ENCODE measurements at places on chromosomes 7 and 10.

GRCh38 chr10:71476228-71477011 lies 79.7 kb downstream of the CDH23 start:
- no peak for DNase-seq

- DNase-seq, result no peak
Measured at GRCh38 chr7:134701272-134701671, 54.6 kb downstream of the BPGM start.

- no peak for DNase-seq
Measured at GRCh38 chr7:141265668-141266067, 191.8 kb downstream of the TMEM178B start.

GRCh38 chr10:98090822-98091221 lies 43.6 kb upstream of the R3HCC1L start:
- no peak for DNase-seq

- no peak for DNase-seq
Measured at GRCh38 chr10:1089017-1089689, 33.0 kb downstream of the WDR37 start.

DNA sequence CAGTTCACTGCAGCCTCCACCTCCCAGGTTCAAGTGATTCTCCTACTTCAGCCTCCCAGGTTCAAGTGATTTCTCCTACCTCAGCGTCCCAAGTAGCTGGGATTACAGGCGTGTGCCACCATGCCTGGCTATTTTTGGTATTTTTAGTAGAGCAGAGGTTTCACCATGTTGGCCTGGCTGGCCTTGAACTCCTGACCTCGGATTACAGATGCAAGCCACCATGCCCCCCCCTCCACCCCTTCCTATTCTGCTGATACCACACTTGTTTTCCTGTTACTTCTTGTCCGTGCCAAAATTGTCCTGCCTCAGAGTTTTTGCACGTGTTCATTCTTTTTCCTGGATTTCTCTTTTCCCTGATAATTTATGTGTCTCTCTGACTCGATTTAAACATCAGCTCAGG lies 62.5 kb downstream of the R3HCC1L start:
- DNase-seq, result no peak

GRCh38 chr10:112027731-112028280 lies 155.8 kb downstream of the GPAM start:
- no peak for DNase-seq

GRCh38 chr7:137563981-137564380 lies 220.4 kb upstream of the PTN start:
- DNase-seq, result no peak

DNA sequence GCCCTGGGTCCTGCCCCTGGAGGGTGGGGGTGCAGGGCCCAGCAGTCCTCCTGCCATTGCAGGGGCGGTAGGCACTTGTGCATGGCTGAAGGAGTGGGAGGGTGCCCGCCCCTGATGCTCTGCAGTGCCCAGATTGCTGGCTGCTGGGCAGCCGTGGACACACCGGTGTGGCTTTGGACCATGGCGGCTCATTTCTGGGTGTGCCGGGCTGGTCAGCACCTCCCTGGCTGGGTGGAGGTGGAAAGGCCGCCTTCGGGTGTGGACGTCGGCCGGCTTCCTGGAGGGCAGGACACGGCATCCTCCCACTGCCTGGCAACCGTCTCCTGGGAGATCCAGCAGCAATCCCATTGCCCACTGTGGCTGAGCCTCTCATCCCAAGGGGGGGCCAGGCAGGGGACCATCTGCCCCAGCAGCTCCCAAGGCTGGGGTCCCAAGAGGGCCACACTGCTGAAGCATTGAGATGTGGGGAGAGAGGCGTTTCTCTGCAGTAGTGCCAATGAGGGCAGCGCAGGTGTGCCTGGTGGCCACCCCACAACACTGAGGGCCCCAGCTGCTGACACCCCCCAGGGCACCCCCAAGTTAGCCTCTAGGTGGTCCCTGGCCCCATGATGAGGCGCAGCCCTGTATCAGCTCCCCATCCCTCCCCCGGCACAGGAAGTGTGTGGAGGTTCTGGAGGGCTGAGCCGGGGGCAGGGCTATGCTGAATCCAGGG lies 12.9 kb downstream of the TTYH3 start:
- no peak for DNase-seq

DNA sequence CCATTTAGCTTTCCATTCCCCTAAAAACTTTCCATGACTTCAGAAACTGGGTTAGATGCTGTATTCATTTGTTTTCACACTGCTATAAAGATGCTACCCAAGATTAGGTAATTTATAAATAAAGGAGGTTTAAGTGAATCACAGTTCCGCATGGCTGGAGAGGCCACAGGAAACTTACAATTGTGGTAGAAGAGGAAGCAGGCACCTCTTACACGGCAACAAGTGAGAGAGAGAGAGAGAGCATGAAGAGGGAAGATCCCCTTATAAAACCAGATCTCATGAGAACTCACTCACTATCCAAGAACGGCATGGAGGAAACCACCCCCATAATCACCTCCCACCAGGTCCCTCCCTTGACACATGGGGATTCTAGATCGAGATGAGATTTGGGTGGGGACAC lies 336.8 kb downstream of the TFEC start:
- no peak for DNase-seq

GRCh38 chr7:39260279-39260844 lies 282.7 kb downstream of the POU6F2 start:
- DNase-seq, result no peak

- no peak for DNase-seq
Measured at GRCh38 chr7:22582863-22583622, 83.1 kb upstream of the STEAP1B start.

DNA sequence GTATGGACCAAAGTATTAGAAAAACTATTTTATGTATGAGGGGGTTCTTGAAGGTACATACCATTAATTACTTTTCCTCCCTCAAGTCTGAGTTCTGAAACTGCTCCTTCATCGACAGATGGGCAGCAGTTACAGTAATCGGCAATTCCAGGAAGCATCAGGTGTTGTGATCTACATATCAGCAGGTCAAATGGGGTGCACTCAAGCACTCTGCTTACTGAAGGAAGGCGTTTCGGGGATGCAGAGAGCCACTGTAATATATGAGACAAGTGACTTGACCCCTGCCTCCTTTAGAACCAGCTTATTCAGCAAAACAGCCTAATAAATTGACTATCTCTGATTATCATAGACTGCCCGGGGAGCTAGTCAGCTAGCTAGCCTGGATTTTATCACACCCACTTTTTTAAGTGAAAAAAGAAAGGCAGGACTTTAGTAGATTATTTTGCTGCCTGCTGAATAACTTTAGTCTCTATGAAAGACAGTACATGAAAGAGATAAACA lies 4.2 kb downstream of the SMNDC1 start:
- DNase-seq, result no peak

DNA sequence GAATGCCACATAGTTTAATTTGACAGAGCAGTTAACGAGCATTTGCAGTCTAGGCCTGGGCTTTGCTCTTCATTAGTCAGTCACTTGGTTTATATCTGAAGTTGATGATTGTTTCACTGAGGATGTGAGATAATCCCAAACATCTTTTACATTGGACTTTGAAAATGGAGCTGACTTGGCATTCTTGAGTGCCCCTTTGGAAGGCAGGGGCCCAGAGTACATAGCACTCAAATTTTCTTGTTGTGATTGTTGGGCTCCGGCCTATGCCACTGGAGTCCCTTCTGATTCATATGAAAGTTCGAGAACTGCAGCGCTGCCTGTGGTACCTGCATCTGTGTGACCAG lies 21.9 kb downstream of the DNAJB6 start:
- DNase-seq, result no peak

DNA sequence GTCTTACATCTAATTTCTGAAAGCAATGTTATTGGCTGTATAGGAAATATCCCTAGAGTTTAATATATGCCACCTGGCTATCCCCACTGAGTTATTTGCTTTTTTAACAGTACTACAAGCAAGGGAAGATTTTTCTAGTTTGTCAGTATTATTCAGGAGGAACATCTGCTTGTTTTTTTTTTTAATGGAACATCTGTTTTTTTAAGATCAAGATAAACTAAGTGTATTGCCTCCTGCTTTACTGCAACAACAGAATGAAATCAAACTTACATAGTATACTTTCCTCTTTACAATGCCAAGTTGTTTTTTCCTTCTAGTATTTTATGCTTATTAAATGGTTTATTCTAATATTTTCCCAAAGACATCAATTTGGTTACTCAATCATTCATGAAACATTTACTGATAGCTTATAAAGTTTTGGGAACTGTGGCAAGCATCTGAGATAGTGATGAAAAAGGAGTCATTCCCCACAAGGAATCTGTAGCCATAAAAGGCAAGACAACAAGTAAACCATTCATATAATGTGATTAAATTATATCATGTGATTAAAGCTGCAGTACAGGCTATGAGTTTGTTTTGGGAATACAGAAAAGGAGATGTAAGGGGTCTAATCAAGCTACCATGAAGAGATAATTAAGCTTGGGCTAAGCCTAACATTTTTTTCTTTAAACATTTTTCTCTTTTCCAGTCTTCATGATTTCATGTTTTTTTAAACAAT lies 17.4 kb downstream of the MTPN start:
- DNase-seq, result no peak

DNA sequence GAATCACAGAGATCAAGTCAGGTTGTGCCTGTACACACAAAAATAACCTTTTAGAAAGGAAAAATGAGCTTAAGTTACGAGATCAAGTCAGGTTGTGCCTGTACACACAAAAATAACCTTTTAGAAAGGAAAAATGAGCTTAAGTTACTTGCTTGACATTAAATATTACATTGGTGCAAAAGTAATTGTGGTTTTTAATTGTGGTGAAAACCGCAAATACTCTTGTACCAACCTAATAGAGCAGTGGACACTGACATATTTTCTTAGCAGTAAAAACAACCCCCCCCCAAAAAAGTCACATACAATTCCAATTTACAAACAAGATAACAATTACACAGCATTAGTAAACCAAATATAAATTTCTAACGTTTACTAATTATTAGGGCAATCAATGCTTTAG lies 595.6 kb downstream of the GRM8 start:
- DNase-seq, result no peak

DNA sequence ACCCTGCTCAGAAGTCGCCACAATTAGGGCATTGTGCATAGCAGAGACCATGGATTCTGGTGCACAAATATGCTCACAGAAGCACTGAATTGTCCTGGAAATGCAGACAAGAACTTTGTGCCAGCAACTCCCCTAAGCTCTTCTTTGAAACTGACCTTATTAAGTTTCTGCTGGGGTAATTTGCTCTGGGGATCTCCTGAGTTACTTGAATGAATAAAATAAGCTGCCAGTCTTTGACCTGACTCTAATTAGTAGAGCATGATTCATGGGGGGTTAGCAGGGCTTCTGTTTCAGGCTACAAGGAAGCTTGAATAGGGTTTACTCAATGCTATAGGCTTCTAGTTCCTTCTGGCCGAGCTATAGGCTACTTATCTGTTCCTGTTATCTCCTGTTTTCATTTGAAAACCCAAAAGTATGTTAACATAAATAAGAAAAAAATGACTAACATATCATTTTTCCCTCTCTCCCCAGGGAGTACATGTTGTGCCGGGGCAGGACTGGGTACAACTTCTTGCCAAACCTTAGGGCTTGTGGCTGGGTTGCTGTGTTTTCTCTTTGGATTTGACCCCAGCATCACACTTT lies 169.0 kb upstream of the TMEM229A start:
- no peak for DNase-seq

DNA sequence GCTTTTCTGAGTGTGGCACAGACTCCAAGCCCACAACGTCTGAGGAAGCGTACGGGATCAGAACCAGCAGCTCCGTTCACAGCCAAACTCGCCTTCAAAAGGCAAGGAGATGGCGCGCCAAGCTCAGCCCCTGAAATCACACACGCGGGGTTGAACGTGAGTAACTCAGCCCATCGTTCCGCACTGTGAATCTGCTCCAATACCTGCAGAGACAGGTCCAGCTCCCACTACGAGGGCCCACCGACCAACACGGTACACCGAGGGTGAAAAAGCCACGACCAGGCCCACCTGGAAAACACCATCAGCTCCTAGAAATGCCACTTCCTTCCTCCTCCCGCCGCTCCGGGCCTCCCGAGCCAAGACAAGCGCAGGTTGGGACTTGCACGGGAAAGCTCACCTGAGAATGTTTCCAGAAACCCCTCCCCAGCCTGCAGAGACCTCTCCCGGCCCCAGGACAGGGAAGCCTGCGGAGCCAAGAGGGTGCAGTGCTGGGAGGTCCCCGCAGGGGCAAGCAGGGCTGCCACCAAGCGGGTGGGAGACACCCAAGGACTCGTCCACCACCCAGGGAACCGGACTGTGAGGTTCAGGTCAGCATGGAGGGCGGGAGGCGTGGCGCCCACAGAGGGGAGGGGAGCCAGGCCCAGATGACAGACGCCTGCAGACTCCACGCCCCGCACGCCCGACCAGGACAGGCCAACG lies 93.9 kb upstream of the PDGFA start:
- no peak for DNase-seq

DNA sequence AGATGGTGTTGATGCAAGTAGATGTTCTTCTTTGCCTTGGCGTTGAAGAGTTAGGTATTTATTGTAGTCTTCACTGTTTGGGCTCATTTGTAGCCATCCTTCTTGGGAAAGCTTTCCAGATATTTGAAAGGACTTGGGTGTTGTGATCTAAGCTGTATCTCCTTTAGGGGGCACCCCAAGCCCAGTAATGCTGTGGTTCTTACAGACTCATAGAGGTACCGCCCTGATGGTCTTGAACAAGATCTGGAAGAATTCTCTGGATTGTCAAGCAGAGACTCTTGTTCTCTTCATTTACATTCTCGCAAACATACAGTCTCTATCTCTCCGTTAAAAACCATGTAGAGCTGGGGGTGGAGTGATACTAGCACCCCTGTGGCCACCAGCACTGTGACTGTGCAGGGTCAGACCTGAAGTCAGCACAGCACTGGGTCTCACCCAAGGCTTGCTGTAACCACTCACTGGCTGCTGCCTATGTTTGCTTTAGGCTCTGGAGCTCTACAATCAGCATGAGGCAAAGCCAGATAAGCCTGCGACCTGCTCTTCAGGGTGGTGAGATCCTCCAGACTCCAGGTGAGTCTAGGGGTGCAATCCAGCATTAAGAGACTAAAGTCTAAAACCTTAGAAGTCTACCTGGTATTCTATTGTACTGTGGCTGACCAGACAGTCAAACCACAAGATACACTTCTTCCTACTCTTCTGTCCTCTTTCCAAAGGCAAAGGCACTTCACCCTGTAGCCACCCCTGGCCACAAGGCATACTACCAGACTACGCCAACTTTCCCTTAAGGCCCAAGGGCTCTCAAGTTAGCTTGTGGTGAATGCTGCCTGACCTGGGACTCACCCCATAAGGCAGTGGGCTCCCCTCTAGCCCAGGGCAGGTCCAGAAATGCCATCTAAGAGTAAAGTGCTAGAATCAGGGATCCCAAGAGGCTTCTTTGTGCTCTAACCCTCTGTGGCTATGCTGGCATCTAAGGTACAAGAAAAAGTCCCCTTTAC lies 209.7 kb upstream of the TMEM196 start:
- no peak for DNase-seq

GRCh38 chr10:4267086-4267773 lies 482.2 kb upstream of the KLF6 start:
- DNase-seq, result no peak

DNA sequence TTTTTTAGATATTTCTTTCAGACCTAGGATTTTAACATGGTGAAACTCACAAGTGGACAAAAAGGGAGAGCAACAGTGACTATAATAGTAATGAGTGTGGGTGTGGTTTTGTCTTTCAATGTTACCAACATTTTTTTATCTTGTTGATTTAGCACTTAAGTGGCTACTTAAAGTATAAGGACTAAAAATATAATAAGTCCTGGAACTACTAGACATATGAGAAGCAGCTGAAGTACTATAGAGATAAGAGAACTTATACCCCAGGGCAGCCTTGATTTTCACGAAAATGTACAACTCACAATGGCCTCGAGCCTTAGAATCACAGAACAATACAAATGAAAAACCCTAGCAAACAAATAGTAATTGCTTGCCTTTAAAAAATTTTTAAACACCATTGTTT lies 1151.8 kb downstream of the TYW1 start:
- DNase-seq, result no peak
